B cell (primary cell): ENCODE measurements at places on chromosomes 7 and 10. TPM values are rescaled to one million over a fixed set of nuclear protein-coding genes. Genes with fewer than 3 reads are reported as not detected.

DNA sequence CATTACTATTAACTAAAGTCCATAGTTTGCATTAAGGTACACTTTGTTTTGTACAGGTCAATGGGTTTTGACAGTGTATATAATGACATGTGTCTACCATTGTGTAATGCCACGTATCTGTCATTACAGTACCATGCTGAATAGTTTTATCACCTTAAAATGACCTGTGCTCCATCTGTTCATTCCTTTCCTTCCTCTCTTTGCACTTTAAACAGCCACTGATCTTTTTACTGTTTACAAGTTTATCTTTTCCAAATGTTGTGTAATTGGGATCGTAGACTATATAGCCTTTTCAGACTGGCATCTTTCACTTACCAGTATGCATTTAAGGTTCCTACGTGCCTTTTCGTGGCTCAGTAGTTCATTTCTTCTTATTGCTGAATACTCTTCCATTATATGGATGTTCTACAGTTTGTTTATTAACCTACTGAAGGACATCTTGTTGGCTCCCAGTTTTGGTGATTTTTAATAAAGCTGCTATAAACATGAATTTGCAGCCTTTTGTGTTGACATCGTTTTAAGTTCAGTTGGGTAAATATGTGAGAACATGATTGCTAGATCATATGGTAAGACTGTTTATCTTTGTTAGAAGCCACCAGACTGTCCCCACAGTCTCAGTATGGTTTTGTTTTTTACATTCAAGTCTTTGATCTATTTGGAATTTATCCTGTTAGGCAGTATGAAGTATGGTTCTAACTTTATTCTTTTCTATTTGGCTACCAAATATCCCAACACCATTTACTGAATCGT lies 24.7 kb downstream of the STAM start:
- DNase-seq: no peak

DNA sequence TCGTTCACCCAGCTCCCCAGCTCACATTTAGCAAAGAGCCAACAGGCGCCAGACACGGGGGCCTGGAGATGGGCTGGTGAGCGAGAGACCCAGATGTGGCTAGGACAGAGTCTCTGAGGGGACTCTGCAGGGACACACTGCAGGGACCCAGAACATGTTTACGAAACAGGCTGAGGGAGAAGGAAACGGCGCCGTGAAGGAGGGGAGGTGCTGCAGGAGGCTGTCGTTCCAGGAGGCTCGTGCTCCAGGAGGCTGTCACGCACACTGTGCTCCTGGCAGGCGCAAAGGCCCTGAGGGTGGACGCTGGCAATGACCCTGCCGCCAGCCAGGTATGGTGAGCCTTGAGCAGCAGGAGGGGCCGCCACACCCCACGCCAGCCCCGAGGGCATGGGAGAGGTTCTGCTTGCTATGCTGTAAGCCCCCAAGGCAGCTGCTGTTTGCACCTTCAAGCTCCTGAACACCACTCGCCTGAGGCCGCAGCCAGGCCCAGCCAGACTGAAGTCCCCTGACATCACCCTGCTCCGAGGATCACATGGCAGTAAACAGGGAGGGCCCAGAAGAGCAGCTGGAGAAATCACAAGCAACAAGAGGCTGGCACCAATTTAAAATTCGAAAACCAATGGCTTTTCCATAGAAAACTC lies 27.3 kb downstream of the ADAP1 start:
- no peak for DNase-seq

DNA sequence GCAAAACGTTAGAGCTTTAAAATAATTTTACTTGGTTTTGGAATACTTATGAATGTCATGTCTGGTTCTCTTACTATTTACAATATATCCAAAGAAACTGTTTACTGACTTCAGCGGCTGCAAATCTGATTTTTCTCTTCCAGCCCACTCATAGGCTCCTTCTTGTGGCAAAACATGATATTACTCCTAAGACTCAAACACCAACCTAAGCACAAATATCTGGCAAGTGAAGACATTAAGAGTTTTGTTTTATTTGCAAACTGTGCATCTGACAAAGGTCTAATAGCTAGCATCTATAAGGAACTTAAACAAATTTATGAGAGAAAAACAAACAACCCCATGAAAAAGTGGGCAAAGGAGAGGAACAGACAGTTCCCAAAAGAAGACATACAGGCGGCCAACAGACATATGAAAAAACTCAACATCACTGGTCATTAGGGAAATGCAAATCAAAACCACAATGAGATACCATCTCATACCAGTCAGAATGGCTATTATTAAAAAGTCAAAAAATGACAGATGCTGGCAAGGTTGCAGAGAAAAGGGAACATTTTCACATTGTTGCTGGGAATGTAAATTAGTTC lies 20.3 kb upstream of the GJC3 start:
- DNase-seq: no peak

DNA sequence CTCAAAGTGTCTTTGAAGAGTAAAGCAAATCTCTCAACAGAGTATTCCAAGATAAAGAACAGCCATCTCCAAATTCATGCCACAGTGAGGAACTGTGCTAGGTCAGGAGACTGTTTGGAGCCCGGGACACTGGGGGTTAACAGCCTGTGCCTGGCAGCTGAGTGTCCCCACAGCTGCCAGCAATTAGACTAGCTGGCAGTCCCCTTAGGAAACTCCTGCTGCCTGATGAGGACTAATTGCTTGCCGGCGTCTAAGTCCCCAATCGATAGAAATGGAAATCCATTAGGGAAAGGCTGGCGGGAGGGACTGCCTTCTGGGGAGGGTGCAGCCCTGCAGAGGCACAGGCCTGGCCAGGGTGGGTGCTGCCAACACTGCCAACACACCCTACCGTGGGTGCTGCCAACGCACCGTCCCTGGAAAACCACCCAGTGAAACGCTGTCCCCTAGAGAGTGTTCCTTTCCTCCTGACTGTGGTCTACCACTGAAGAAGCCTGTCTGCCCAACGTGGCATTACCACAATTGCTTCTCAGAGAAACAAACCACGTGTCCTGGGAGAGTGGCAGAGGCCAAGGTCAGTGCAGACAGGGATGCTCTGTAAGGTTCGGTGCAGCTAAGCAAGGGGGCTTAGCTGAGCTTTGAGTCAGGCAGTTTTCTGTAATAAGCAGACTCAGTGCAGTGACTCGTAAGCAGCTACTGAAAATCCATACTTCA lies 60.8 kb downstream of the XRCC2 start:
- DNase-seq: no peak

- DNase-seq: no peak
Measured at GRCh38 chr7:20748853-20749252, 37.8 kb downstream of the SP8 start.

GRCh38 chr7:104878577-104878976 lies 135.4 kb upstream of the KMT2E start:
- no peak for DNase-seq

AOAH gene
- total RNA-seq: 4.7 and 5.0 TPM in 2 replicates

DNA sequence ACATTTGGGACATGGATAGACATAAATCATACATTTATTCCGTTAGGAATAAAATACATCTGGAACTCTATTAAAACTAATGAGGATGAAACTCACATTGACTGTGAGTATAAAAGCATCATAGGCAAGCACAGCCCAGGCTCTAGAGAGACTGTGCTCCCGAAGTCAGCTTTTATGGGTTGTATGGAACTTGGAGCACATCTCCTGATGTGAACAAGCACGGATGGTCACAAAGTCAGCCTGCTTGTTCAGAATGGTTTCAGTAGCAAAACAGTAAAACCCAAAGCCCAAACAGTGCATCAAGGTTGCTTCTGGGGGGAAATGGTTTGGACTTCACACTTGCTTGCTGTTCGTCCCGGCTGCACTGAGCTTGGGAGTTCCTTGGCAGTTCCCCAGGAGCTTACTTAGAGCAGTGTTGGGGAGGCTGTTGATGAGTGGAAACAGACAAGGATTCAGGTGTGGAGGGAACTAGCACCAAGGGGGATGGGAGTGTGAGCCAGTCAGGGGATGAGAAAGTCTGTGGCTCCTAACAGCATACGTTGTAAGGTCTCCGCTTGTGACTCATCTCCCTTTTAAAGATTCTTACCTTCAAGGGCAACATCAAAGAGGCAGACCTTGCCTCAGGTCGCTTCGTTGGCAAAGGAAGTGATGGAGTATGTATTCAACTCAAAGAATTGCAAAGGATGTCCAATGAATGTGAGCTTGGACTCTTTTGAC lies 19.7 kb upstream of the ITGA8 start:
- no peak for DNase-seq

DNA sequence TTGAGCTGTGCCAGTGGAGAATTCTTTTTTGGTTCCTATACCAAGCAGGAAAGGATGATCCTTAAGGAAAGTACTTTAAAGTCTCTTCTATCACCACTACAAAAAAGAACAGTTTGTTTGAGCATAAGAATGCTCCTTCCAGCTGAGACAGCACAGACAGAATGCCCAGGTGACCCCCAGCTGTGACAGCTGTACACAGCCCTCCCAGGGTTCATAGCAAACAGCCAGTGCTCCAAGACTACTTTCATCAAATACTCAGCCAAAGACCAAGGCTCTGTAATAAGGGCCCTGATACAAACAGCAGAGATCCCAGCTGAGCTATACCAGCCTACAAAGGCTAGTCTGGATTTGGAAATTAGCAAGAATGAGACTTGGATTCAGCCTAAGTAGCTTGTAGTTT lies 65.7 kb downstream of the NXPH1 start:
- DNase-seq: no peak

RHEB gene
- total RNA-seq: 32.0 and 40.3 TPM in 2 replicates

TCERG1L gene
- 0.10 TPM in 1 of 2 replicates, not detected in the other for total RNA-seq

NODAL gene
- not detected in 2 replicates for total RNA-seq

DNA sequence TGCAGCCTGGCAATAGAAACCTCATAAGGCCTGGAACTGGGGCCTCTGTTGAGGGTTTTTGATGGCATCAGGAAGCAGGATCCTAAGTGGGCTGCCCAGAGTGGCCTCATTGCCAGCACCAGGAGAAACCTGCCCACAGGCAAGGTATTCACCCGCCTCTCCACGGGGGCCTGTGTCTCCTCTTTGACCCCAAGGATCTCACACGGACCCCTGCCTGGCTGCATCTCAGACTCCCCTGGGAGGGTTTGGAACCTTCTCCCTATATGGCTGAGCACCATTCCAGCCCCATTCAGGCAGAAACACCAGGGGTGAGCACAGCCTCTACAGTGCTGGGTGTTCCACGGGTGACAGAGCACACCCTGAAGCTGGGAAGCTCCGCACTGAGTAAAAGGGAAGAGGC lies 14.6 kb upstream of the C10orf71 start:
- no peak for DNase-seq

LIPK gene
- total RNA-seq: not detected in 2 replicates

GRCh38 chr10:21721000-21721665 lies 187.1 kb downstream of the MLLT10 start:
- DNase-seq: no peak

CCDC172 gene
- not detected in 2 replicates for total RNA-seq

- no peak for DNase-seq
Measured at GRCh38 chr7:22326181-22326580, 30.8 kb downstream of the RAPGEF5 start.

DNA sequence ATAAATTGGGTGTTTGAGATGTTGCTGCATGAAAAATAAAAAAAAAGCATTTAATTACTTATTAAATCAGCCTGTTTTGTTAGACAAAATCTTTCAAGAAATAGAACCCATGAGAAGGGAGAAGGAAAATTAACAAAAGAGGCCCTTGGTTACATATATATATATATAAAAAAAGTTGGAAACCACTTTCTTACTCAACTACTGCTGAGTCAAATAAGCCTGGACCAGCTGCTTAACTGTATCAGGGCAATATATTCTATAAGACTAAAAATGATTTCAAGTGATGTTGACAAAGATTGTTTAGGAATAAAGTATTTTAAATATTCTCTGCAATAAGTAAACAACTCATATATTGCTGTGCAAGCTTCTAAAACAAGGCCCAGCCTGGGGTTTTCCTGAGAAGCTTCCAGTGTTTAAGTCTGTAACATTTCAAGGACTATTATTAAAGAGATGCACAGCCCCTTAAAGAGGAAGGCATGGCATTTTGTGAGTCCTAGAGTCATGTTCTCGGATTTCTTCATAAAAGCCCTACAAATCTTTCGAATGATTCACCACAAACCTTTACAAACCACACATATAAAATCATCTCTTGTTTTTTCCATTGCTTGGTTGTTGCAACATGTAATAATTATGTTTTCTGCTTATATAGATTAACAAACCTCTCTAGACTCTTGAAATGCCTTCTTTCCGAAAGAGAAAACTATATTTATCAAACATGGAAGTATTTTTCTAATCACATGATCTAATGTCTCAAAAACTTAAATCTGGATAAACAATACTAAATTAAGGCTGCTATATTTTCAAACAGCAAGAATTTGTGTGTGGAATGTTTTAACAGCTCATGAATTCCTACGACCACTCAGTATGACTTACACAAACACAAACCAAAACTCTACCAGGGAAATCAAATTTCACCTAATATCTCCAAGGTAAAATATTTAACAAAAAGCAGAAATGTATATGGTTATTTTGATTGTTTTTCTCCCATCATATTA lies 14.3 kb downstream of the JAZF1 start:
- DNase-seq: no peak

DNA sequence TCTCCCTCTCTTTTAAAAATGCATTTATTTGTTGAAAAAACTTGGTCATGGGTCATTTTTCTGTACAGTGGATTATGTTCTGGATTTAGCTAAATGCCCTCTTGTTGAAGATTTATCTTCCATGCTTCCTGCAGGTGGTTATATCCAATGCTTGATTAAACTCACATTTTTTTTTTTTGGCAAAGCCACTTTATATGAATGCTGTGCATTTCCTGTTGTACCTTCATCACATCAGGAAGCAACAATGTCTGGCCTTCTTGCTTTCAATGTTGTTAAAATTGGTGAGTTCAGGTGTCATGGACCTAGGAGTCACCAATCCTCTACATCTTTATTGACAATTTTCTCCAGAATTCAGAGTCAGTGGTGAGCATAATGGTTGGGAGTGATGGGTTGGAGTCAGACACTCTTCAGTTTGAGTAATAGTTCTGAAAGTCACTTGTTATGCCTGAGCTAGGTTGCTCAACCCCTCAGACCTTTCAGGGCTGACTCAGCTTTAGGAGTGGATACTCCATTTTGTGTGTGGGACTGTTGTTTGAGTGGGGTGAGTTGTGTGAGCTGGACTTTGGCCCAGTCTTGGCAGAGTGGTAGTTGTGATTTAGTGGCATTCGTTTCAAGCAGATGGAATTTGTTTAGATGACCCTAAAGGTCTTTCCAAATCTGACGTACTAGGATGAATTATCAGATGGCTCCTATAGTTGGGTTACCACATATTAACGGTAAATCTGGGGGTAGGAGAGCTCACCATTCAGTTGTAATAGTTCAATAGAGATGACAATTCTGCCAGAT lies 213.5 kb upstream of the ZNF32 start:
- no peak for DNase-seq

MBL2 gene
- total RNA-seq: not detected in 2 replicates

UPK3B gene
- 4.9 and 6.8 TPM in 2 replicates for total RNA-seq

DNA sequence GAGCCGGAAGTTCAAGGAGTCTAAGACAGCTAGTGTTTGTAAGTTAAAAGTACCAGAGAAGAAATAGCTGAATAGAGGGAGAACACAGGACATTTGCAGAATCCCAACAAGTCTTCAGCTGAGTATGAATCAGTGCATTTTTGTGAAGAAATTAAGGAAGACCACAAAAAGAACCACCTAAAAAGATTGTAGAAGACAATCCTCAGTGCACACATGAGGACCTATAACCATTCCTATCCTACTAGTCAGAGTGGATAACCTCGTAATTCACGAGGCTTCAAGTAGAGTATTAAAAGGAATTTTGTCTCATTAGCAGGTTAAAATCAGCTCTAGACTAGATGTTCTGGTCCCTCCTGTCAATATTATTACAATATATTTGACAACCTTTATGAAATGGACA lies 295.4 kb upstream of the KAT6B start:
- DNase-seq: no peak

- DNase-seq: no peak
Measured at GRCh38 chr7:55069271-55069792, 50.5 kb downstream of the EGFR start.

HOXA1 gene
- 0.37 and 0.87 TPM in 2 replicates for total RNA-seq
